ENCODE measurements at places on chromosomes 1 and 21. TPM values are rescaled to one million over a fixed set of nuclear protein-coding genes. Genes with fewer than 3 reads are reported as not detected.

Gene GBP6
- 0.31 TPM for total RNA-seq

Gene ITLN2
- total RNA-seq, result not detected

Gene NUDT4B
- total RNA-seq, result 0.56 TPM

Gene PRAMEF9
- not detected for total RNA-seq

Gene KRTAP19-3
- not detected for total RNA-seq

Gene SLC6A17
- total RNA-seq, result not detected

Measured in activated naive CD4-positive, alpha-beta T cell treated with anti-CD3 and anti-CD28 coated beads, Interleukin-2, amount 50 U/mL, for 72 hours (primary cell).